ENCODE measurements at places on chromosomes 2 and 18.

GRCh38 chr2:75260946-75261345 lies 61.6 kb upstream of the TACR1 start:
- no peak for DNase-seq

- no peak for DNase-seq
Measured at GRCh38 chr2:240111253-240111652, 24.9 kb downstream of the COPS9 start.

DNA sequence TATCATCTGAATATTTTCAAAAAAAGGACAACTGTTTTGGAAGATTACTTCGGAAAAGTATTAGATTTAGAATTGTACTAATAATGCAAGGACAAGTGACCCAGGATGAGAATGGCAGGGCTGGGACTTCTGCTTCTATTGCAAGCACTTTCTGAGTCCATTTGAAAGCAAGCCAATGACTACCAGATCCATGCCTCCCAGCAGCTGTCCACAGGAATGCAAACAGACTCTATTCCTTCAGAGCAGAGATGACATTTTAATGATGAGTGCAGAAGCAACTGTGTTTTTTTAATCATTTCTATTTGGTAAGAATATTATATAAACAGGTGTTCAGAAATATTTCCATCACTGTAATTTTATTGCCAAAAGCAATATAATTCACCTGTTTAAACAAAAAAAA lies 456.7 kb downstream of the SOX11 start:
- DNase-seq = no peak

DNA sequence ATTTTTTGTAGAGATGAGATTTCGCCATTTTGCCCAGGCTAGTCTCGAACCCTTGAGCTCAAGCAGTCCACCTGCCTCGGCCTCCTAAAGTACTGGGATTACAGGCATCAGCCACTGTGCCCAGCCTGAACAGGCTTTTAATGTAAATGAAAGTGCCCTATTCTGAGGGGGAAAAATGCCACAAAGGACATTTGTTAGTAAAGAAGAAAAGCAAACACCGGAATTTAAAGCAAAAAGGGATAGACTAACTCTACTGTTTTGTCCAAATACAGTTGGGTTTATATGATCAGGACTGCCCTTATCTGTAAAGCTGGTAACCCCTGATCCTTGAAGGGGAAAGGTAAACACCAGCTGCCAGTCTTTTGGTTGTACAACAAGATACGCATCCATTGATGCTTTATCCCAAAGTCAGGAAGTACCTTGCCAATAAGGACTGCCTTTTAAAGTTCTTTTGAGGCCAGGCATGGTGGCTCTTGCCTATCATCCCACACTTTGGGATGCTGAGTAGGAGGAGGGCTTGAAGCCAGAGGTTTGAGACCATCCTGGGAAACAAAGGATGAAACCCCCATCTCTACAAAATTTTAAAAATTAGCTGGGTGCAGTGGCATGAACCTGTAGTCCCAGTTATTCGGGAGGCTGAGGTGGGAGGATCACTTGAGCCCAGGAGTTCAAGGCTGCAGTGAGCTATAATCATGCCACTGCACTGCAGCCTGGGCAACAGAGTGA lies 13.1 kb downstream of the CLEC4F start:
- DNase-seq = no peak

GRCh38 chr2:69224512-69224837 lies 162.6 kb downstream of the GFPT1 start:
- DNase-seq = no peak

GRCh38 chr2:69223759-69224511 lies 163.1 kb downstream of the GFPT1 start:
- DNase-seq = no peak

- no peak for DNase-seq
Measured at GRCh38 chr2:101809698-101810097, 112.2 kb downstream of the MAP4K4 start.

DNA sequence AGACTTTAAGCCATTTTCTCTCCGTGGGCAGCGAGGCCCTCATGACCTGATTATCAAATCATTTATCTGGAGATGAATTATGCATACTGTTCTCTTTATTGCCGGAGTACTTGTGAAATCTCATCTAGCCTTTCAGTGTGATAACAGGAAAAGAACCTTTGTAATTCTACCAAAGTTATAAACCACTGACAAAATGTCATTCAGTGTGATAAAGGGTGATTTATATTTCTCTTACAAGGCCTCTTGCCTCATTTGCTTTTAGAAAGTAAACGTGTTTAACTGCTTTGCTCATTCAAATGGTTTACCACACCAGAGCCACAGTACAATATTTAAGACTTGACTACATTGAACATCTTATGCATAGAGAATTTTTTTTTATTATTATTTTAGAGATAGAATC lies 13.8 kb downstream of the MTCL1 start:
- no peak for DNase-seq
